ENCODE measurements at places on chromosomes 3 and 15.

DNA sequence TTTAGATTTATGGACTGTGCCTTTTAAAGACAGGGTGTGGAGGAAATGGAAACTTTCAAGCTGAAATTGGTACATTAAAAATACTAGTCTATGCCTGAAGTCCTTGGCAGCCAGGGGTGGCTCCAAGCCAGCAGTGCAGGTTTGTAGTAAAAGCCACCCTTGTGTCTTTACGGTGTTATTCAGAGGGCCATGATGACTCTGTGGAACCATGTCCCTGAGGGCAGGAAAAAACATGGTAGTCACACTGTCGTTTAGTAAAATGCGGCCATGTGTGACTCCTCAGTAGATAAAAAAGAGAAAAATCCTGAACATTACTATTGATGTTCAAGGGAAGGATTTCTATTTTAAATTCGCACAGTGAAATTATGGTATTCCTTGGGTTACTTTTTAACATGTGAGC is 2.7 kb downstream of the FAN1 start:
- no peak for DNase-seq

- no peak for DNase-seq
Observed at GRCh38 chr15:57017024-57017423, 98.6 kb downstream of the TCF12 start.

DNA sequence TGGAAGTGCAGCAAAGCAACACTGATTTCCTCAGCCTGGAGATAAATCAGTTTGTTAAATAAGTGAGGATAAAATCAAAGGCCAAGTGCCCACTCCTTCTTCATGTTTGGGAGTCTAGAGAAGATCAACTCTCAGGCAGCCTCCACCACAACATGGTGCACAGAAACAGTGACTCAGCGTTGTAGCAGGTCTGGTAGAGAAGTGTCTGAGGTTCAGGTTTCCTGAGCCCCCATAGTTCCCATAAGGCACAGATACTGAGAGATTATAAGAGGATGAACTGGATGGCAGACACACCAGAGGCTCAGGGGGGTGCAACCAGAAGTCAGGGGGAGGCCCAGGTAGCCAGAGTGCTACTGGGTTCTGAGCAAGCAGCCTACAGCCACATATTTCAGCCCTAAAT is 166.7 kb downstream of the FRMD5 start:
- no peak for DNase-seq

DNA sequence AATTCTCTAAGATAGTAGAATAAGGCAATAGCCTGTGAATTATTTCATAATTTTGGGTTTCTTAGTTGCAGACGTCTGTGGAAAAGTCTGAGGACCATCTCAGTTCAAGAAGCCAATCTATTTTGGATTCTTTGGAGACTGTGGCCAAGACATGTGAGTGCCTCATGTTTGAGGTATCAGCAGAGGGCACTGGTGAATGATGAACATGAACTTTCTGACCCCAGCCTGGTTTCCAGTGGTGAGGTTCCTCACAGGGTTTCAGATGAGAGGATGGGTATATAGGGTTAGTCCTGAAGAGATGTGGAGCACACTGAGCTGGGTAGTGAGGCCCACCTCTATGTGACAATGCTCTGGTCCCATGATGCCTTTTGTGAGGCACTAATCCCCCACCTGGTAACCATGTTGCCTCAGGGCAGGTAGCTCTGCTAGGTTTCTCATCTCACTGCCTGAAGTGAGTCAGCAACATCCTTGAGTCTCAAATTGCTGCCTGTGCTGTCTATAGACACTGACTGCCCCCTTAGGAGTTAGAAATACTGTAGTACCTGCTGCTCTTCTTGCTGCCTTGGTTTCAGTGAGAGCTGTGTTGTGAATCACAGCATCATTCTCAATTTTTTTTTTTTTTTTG is 32.3 kb downstream of the C3orf62 start:
- no peak for DNase-seq

DNA sequence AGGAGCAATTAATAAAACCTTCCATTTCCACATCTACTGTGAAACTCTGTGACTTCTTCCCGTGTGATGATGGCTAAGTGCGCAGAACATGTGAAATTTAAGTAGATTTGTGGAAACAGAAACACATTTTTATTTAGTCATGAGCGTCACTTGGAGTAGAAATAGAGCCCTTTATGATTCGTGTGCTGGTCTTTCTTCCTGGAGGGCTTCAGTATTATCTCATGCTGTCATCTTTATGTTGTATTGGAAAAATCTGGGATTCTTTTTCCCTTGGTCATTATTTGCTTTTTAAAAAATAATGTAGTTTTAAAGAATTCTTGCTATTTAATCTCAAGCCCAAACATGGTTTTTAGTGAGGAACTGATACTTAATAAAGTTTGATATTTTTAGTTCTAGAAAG is 284.0 kb upstream of the CTDSPL start:
- DNase-seq, result no peak

- no peak for DNase-seq
Observed at GRCh38 chr3:71062952-71063772, 520.4 kb downstream of the FOXP1 start.

- DNase-seq, result no peak
Observed at GRCh38 chr3:189389346-189389745, 217.6 kb downstream of the TPRG1 start.

DNA sequence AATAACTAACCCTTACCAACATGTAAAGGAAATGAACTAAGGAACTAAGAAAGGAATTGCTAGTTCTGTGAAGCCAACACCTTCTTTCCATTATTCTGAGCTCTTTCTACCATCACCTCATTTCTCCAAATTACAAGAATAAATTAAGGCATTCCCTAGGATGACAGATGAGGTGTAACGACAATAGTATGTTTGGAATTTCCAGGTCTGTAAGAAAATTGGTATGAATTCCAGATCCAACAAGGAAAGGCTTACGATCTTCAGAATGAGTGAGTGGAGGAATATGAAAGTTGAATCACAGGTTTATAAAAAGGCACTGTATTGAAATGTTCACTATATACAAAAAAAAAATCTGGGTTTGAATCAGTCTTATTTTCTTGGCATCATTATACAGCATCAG is 4.5 kb upstream of the NANOGP8 start:
- DNase-seq, result no peak

GRCh38 chr3:194279701-194280360 is 71.3 kb downstream of the CPN2 start:
- DNase-seq, result no peak

GRCh38 chr15:45473068-45473467 is 49.5 kb downstream of the SLC30A4 start:
- no peak for DNase-seq

- no peak for DNase-seq
Observed at GRCh38 chr3:55576621-55577388, 89.7 kb upstream of the WNT5A start.

DNA sequence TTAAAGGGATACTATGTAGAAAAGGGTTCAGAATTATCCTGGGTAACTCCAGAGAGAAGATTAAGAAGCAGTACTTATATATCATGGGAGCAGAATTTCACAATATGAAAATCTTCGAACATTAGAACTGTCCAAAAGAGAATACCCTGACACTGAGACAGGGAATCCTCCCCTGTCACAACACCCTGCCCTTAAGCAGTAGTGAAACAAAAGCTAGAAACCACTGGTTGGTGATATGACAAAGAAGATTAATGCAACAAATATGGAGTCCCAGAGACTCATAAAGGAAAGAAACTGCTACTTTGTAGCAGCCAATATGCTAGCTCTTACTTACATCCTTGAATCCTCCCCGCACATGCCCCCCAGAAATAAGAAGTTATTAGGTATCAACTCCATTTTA is 18.5 kb downstream of the MIX23 start:
- no peak for DNase-seq

- DNase-seq, result no peak
Observed at GRCh38 chr15:58517252-58517681, 85.5 kb downstream of the LIPC start.

GRCh38 chr3:107690522-107691138 is 167.9 kb downstream of the BBX start:
- no peak for DNase-seq

DNA sequence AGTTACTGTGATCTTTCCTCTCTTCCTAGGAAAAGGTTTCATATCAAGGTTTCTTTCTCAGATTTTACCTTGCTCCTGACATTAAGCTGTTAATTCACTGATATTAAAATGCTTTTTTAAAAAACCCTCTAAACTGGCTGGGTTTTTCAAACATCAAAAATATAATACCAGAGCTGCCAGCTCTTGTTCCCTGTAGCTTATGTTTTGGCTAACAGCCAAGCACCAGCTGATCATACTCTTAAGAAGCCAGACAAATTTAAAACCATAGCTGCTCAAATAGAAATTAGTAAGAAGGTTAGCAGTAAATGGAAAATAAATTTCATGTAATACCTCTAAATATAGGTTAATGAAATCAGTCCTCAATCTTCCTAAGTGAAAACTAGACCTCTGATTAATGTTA is 657.5 kb downstream of the GRM7 start:
- DNase-seq, result no peak

- no peak for DNase-seq
Observed at GRCh38 chr3:172140499-172141391, 101.4 kb downstream of the FNDC3B start.

- DNase-seq, result no peak
Observed at GRCh38 chr15:37037071-37037655, 63.2 kb downstream of the MEIS2 start.

- DNase-seq, result no peak
Observed at GRCh38 chr15:99212406-99212805, 37.0 kb downstream of the TTC23 start.

GRCh38 chr15:55707951-55708350 is 35.0 kb downstream of the PRTG start:
- DNase-seq, result no peak

DNA sequence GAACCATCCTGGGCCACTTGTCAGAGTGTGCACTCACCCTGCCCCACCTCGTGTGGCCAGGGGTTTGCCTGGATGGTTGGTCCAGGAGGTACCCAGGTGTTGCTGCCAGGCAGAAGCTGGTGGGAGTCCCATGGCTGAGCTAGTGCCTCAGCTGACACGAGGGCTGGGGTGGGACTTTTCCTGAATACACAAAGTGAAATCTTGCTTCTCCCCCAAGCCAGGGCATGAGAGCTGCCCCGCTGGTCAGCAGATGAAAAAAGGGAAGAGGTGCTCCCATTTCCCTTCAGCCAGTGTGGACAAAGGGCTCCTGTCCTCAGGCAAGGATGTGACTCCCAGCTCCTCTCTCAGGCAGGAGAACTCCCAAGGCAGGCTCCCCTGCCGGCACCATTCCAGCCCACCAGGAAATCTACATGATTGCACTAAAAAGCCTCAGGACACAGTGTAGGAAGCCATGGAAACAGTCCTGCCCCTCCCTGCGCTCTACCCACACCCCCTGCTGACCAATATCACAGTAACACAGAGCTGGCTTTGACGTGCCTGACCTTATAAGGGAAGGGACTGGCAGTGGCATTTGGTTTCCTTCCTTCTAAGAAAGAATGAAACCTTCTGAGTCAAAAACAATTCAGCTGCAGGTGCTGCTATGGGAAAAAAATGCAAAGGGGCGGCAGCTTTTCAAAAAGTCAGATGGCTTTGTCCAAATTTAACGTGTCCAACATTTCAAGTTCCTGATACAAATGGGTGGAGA is 33.9 kb downstream of the MYO5C start:
- no peak for DNase-seq

GRCh38 chr15:32222716-32223115 is 180.4 kb downstream of the GOLGA8K start:
- no peak for DNase-seq

DNA sequence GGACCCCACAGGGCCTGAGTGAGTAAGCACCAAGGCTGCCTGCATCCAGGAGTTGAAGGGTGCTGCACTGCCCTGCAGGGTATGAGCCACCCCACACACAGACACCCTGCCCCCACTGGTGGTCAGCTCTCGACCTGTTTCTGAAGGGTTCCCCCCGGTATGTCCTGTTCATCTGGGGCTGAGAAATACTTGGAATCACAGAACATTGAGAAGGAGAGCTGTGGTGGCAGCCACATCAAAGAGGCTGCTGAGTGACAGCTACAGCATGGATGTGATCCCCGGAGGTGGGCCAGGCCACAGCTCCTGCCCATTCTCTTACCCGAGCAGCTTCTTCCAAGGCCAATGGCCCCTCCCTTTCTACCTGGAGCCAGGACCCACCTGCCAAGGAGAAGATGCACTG is 66.4 kb upstream of the PLXNA1 start:
- DNase-seq, result no peak

DNA sequence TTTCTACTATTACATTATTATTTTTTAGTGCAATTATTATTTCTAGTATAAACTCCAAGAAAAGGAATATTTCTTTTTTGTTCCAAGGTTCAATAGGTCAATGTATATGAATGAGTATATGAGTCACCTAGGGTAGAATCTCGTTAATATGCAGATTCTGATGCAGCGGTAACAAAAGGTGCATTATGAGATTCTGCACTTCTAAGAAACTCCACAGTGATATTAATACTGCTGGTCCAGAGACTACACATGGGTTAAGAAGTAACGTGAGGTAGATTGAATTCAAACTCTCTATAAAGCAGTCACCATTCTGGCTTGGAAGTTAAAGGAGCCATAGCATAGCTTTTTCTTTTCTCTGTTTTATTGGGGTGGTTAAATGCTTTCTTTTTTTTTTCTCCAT is 596.2 kb upstream of the TBL1XR1 start:
- DNase-seq, result no peak

- DNase-seq, result no peak
Observed at GRCh38 chr15:85071061-85071460, 89.4 kb downstream of the PDE8A start.

GRCh38 chr3:25103391-25103790 is 324.7 kb upstream of the RARB start:
- DNase-seq, result no peak

DNA sequence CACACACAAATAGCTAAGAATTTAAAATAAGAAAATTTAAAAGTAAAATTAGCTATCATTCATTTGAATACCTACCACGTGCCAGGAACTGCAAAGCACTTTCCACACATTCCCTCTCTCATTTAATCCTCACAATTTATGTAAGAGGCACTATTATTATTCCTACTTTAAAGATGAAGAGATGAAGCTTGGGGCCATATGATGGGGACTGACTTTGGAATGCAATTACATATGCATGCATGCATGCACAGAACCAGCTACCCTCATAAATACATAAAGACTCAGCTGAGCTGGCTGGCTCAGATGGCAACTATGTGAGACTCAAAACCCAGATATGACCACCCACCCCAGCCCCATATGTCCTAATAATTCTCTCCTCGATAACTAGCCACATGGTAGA is 31.7 kb upstream of the THUMPD3 start:
- no peak for DNase-seq

DNA sequence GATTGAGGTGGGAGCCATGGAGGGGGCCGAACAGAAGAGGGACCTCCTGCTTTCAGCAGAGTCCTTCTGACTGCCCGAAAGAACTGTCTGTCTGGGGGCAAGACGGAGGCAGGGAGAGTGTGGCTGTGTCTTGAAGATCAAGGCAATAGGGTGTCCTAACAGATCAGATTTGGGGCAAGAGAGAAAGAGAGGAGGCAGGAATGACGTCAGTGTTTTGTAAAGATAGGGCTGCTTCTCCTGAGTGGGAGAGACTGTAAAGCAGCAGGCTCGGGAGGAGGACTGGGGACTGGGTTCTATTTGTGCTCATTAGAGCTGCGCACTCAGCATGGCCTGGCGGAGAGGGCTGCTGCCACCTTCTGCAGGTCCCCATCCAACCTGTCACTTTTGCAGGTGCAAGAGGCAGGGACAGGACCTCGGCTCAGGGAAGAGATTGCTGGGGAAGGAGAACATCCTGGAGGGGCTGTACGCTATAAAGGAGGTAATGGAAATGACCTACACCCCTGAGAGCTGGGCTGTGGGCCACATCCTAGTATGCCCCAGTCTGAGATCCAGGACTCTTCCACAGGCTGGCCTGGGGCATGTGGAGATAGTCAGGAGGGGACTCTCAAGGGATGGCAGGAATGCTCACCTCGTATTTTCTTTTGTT is 29.0 kb upstream of the FGD5 start:
- DNase-seq, result no peak

Measured in T-helper 22 cell (primary cell).